ENCODE measurements at places on chromosomes 5 and 9. TPM values are rescaled to one million over a fixed set of nuclear protein-coding genes. Genes with fewer than 3 reads are reported as not detected.

The PGM5 gene
- 44.2 TPM for total RNA-seq

The SCAI gene
- 5.0 TPM for total RNA-seq

The INPP5E gene
- 3.8 TPM for total RNA-seq

The ANKRD34B gene
- total RNA-seq = not detected

The CYLC2 gene
- not detected for total RNA-seq

The SKP1 gene
- 288 TPM for total RNA-seq

The TYRP1 gene
- total RNA-seq = 0.38 TPM

The ECM2 gene
- total RNA-seq = 17.3 TPM

The PLPPR1 gene
- total RNA-seq = not detected

The ACTBL2 gene
- total RNA-seq = 0.23 TPM

The GLRA1 gene
- not detected for total RNA-seq

The ADAMTSL2 gene
- total RNA-seq = under 0.01 TPM

The TNFSF15 gene
- total RNA-seq = under 0.01 TPM

The BRD9 gene
- total RNA-seq = 46.9 TPM

The LCN15 gene
- not detected for total RNA-seq

The PCDHB5 gene
- total RNA-seq = 2.3 TPM

The UBE2R2 gene
- 14.2 TPM for total RNA-seq

The VCAN gene
- 735 TPM for total RNA-seq

The CCL27 gene
- total RNA-seq = 0.47 TPM

The BTNL8 gene
- total RNA-seq = not detected

The SEMA5A gene
- 69.7 TPM for total RNA-seq

The OR13C5 gene
- not detected for total RNA-seq

The DNM1 gene
- 4.4 TPM for total RNA-seq

The PTPN3 gene
- total RNA-seq = 2.7 TPM

The PCDH12 gene
- under 0.01 TPM for total RNA-seq

The SPATA31E1 gene
- not detected for total RNA-seq

The DBH gene
- total RNA-seq = not detected

All from smooth muscle cell of the coronary artery (primary cell).